ENCODE measurements at places on chromosomes 5 and 9.

- no peak for DNase-seq
These were observed 683.1 kb downstream of the LRRC70 start for GRCh38 chr5:63261695-63262094.

DNA sequence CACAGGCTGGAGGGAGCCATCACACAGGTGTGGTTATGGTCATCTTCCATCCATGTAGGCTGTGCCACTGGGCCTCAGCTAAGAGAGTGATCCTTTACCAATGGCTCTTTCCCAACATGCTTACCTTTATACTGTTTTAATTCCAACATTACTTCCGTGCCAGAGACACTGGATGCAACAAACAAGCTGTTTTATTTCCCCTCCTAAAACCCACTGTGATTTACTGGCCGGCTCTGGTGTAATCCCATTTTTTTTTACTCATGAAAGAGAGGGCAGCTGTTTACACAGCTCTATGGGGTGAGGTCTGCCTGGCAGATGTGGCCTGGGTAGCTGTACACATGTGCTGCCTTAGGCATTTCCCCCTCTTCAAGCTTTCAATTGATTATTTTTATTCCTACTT is 58.5 kb downstream of the MACROH2A1 start:
- DNase-seq = no peak

GRCh38 chr5:66629446-66629845 is 33.3 kb downstream of the MAST4 start:
- DNase-seq = no peak

- no peak for DNase-seq
These were observed 29.3 kb downstream of the SLC6A7 start for GRCh38 chr5:150219142-150219541.

DNA sequence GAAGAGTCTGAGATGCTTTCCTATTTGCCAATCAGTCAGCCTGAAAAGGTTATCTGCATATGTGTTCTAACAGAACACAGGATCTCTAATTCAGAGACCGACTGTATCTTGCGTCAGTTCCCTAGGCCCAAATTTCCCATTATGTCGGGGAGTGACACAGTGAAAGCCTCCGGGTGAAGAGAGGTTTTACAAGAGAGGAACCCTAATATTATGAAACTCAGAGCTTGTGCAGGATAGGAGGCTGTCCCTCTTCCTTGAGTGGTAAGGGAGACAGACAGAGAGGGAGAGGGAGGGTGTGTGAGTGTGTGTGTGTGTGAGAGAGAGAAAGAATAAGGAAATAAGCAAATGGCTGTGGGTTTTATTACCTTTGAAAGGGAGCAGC is 1.9 kb downstream of the CD14 start:
- DNase-seq = no peak

- no peak for DNase-seq
These were observed 31.3 kb downstream of the TMEM174 start for GRCh38 chr5:73204332-73204731.

- DNase-seq = no peak
These were observed 41.5 kb downstream of the TENT4A start for GRCh38 chr5:6754766-6755165.

DNA sequence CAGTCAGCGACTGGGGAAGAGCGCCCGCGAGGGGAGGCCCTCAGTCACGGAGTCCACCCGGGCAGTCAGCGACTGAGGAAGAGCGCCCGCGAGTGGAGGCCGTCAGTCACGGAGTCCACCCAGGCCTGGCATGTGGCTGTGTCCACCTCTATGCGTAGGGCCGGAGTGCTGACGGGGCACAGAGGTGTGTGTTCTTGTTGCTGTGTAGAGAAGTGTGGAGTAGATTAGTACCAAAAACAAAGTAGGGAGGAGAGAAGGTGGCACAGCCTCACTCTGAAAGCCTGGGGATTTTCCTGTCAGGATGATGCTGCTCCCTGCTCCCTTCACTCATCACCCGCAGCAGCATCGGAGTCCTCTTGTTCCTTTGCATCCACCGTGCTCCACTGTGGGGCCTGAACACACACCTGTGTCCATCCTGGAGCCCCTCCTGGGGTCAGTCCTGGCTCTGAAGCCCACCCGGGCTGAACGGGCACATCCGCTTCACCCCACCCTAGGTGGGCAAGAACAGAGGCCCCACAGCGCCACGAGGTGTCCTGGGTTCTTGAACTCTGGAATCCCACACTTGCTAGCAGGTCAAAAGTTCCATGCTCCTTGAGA is 37.9 kb downstream of the AHRR start:
- DNase-seq = no peak

- no peak for DNase-seq
These were observed 546.8 kb upstream of the ZNF608 start for GRCh38 chr5:125293223-125293622.

GRCh38 chr9:124006448-124007361 is 4.9 kb upstream of the LHX2 start:
- no peak for DNase-seq

DNA sequence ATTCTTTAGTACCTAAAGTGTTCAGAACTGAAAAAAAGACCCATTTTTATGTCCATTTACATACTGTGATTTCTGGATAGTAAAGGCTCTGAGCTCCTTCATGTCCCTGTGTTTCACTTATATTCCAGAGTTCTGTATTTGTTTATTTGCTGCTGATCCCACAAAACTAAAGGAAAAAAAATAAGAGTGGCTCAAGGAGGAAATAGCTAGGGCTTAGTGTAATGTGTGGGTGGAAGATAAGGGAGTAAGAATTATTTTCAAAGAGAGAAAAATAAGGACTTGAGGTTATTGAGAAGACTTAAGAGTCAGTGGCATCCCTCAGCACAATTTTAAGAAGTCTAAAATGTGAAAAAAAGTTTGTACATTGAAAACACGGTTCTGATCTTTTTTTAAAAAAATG is 46.0 kb downstream of the ENTREP1 start:
- no peak for DNase-seq

GRCh38 chr5:132663771-132664695 is 6.1 kb downstream of the IL13 start:
- no peak for DNase-seq

DNA sequence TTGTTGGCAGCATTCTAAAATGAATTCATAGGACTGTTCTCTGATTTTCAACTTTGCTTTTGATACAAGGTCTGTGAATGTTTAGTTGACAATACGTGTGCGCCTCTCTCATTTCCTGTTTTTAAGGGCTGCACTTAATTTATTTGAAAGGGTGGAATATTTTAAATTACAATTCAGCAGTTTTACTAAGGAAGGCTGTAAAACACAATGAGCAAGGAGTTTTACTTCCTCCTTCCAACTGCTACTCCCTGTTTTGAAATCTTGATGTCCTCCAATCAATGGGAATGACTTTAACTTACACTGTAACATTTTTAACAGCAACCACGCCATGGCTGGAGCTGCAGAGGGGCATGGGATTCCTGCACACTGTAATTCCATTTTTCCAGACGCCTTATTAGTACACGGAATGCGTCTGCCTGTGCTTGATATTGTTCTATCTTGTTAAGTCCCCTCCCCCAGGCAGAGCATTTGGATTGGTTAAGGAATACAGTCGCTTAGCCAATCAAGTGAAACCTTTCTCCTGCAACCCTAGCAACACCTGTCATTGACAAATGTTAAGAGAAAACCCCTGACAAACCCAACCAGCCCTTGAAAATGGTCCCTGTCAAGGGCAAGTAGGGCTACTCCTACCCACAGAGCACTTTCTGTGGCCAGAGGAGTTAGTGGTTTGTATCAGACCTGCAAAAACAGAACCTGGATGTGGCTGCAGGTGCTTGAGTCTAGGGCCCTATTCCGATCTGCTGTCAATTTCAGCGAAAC is 12.5 kb upstream of the ZSWIM6 start:
- DNase-seq = no peak

- DNase-seq = no peak
These were observed 156.9 kb downstream of the PAM start for GRCh38 chr5:102911973-102912372.

GRCh38 chr9:73170185-73170957 is 18.7 kb downstream of the ANXA1 start:
- no peak for DNase-seq

GRCh38 chr5:66138637-66139317 is 5.3 kb upstream of the SREK1 start:
- DNase-seq = no peak

DNA sequence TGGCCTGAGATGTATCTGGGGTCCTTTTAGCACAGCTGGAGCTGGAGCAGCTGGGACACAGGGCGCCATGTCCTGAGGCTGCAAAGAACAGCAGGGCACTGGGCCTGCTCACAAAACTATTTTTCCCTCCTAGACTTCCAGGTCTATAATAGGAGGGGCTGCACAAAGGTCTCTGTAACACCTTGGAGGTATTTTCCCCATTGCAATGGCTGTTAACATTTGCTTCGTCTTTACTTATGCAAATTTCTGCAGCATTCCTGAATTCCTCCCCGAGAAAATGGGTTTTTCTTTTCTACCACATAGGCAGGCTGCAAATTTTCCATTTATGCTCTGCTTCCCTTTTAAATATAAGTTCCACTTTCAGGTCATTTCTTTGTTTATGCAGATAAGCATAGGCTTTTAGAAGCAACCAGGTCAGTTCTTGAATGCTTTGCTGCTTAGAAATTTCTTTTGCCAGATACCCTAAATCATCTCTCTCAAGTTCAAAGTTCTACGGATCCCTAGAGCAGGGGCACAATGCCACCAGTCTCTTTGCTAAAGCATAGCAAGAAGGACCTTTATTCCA is 130.8 kb downstream of the PCSK1 start:
- DNase-seq = no peak

- DNase-seq = no peak
These were observed 65.9 kb downstream of the PRDM6 start for GRCh38 chr5:123154886-123155445.

DNA sequence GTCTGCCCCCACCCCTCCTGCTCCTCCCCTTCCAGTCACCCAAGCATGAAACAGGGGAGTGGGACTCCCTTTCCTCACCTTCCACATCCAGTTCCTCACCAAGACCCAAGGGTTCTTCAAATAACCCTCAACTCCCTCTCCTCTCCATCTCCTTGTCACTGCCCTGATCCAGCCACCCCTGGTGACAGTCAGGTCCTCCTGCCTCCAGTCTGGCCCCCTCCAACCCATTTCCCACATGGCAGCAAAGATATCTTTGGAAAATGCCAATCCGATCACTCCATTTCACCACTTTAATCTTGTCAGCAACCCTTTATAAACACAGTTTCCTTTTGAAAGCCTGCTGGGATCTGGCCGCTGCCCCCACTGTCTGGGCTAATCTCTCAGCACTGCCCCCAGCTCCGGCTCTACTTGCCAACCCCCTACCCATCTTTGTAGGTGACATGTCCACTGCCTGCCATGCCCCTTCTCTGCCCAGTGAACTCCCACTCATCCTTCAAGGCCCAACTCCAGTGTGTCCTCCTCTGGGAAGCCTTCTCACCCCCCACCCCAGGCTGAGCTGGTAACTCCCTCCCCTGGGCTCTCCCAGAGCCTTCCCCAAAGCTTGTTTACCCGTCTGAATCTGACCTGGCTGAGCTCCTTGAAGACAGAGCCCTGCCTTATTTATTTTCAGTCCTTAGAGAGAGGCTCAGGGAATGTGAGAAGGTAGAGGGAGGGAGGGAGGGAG is 781 bp upstream of the MYOZ3 start:
- DNase-seq = no peak

- no peak for DNase-seq
These were observed 68.5 kb downstream of the ANKRD31 start for GRCh38 chr5:75168026-75168735.

DNA sequence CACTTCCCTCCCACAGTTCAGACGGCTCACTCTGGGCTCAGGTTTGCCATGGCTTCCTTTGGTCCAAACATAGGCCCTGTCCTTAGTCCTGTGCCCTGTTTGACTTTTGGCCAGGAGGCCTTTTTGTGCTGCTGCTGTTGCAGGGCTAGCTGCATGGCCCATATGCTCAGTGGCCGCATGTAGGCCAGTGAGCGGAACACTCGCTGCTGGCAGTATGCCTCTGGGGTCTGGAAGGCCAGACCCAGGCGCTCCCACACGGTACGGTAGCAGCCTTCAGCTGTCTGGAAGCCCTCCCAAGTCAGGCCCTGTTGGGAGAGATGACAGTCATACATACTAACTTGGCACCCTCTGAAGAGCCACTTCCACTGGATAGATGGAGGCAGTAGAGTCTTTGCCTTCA is 4.7 kb downstream of the CREB3 start:
- no peak for DNase-seq

DNA sequence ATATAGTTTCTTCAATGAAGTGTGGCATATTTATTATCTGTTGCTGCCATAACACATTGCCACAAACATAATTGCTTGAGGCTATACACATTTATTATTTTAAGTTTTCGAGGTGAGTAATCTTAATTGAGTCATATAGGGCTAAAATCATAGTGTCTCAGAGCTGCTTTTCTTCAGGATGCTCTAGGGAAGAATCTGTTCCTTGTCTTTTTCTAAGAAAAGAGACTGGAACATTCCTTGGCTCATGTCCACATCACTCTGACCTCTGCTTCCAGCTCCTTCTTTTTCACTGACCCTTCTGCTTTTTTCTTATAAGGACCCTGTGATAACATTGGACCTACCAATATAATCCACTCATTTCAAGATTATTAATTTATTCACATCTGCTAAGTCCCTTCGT is 632.4 kb upstream of the TYRP1 start:
- no peak for DNase-seq

DNA sequence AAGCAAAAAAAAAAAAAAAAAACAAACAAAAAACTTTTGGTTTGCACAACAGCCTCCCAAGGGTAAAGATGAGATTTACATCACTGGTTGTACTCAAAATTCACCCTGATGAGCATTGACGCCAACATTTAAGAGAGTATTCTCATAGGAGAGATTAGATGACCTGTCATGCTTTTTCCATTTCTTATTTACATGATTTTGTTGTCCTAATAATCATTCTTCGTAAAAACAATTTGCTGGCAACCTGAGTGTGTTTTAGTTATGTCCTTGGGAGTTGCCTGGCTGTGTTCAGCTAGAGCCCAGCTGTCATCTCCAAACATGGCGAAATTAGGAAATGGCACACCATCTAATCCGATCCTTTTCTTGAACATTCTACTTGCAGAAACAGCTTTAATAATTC is 186.4 kb upstream of the MRPS30 start:
- no peak for DNase-seq

GRCh38 chr9:88988796-88989641 is 2.2 kb upstream of the S1PR3 start:
- no peak for DNase-seq

- no peak for DNase-seq
These were observed 261.8 kb downstream of the MCTP1 start for GRCh38 chr5:95022967-95023695.

- no peak for DNase-seq
These were observed 27.4 kb downstream of the FAM219A start for GRCh38 chr9:34430843-34431437.

Data from activated T-helper 1 cell treated with anti-CD3 and anti-CD28 coated beads, Interleukin-2, amount 50 U/mL, for 16 hours (primary cell).